ENCODE measurements at places on chromosomes 2 and 18.
A peak's percentile ranks its signal among the peaks of the same experiment; 100 is the strongest.

GRCh38 chr2:69305712-69306392 lies 81.2 kb downstream of the GFPT1 start:
- no peak for DNase-seq

GRCh38 chr2:37654932-37655841 lies 16.3 kb downstream of the CDC42EP3 start:
- peak; percentile 55 for DNase-seq

DNA sequence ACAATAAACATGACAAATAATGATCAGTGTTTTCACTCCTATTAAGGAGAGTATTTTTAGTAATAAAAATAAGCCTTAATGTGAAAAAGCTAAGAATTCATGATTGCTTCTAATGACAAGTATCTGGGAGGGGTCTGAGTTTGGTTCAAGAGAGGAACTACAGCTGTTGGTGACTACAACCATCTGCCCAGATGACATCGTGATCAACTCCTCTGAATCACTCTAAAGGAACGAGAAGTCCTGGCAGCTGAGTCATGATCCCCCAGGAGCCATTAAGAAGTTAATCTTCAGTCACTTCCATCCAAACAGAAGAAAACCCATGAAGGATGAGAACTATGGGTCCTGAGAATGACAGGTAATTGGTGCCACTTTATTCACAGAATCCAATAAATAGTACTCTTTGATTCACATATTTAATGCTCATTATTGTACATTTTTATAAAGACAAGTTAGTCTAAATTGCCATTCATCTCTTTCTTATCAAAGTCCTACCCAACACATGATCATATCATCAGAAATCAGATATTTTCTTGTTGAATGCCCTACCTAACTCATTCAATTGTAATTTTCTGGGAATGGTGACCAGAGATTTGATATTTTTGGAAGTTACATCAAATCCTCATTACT lies 6.8 kb downstream of the TFPI start:
- DNase-seq: peak; percentile 97

GRCh38 chr2:240301256-240301795 lies 134.1 kb upstream of the GPC1 start:
- DNase-seq: no peak

DNA sequence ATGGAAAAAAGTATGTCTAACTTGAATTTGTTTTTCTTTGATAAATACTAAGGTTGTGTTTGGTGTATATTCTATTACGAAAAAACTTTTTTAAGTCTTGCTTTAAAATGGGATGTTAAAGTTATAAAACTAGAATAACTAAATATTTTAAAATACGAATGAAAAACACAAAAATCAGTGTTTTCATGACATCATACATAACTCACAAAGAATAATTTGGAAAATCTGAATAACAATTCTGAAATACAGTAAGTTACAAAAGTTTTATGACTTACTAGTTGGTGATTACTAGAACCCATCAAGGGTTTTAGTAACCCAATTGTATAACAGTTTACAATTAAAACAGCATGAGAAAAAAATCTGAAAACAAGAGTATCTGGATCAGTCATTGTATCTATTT lies 61.2 kb downstream of the PIGN start:
- no peak for DNase-seq

DNA sequence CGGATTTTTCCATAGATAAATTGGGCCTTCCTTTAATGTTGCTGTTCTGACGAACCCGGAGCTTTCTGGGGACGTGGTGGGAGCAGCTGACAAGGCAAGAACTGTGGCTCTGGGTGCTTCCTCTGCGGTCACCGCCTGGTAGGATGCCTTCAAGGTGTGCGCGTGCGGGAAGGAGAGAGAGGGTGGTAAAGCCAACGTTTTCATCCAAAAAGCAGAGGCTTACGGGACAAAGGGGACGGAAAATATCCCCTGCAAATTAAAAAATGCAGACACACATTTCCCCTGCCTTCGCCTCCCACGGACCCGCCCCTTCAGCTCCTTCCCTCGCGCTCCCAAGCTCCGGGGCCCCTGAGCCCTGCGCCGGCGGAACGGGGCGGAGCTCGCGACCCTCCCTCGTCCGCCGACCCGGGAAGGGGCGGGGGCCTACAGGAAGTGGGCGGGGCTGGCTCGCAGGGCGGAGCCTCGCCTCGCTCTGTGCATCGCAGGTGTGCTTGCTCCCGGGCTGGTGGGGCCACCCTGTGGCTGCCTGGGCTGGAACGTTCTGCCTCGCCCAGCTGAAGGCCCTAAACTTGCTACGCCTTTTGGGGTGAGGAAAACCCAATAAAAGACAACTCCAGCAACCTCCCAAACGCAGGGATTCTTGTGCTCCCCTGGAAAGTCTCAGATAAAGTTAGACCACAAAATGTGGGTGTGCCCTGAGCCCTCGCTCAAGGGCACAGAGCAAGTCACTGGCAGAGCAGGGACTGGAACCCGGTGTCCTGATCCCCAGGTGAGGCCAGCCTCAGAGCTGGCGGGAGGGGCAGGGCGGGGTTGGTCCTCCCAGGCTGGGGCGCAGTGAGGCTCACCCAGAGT lies 25.4 kb upstream of the SLC66A3 start:
- peak; percentile 35 for DNase-seq

GRCh38 chr2:232088771-232089170 lies 127.3 kb downstream of the DIS3L2 start:
- DNase-seq: no peak

- no peak for DNase-seq
Measured at GRCh38 chr2:196475611-196476010, 163.9 kb upstream of the CCDC150 start.

DNA sequence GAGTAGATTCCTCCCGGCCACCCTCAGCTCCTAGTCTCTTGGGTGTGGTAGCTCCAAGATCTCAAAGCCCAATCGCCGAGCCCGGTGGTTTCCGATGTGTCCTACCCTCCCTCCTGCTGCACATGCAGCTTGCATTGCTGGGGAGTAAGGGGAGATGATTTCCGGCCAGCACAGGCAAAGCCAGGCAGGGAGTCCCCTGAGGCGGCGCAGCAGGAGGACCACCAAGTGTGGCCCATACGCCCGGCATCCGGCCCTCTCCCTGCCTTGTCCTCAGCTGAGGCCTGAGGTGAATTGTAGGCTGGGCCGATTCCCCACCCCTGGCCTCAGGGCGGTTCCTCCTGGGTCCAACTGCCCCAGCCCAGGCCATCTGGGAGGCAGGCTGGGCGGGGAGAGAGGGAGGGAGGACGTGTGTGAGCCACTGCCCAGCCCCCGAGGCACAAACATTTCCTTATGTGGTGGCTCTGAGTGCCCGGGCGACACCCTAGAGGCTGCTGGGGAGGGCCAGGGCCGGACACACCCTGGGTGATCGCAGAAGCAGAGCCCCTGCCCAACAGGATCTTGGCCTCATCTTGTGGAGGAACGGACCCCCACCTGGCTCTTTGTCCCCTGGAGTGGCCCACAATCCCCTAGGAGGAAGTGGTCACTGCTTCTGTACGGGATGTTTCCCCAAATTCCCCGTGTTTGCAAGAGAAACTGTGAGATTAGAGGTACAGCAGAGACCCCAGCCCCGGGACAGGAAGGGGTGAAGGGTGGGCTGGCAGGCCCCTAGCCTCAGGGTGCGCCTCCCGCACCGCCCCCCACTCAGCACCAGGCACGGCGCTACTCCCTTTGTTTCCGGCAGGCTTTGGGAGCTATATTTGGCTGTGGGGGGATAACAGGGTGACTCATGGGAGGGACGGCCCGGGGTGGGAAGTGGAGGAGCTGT lies 41.9 kb upstream of the PTMA start:
- DNase-seq: peak; percentile 96

- DNase-seq: no peak
Measured at GRCh38 chr18:46461993-46462392, 195.0 kb downstream of the LOXHD1 start.

DNA sequence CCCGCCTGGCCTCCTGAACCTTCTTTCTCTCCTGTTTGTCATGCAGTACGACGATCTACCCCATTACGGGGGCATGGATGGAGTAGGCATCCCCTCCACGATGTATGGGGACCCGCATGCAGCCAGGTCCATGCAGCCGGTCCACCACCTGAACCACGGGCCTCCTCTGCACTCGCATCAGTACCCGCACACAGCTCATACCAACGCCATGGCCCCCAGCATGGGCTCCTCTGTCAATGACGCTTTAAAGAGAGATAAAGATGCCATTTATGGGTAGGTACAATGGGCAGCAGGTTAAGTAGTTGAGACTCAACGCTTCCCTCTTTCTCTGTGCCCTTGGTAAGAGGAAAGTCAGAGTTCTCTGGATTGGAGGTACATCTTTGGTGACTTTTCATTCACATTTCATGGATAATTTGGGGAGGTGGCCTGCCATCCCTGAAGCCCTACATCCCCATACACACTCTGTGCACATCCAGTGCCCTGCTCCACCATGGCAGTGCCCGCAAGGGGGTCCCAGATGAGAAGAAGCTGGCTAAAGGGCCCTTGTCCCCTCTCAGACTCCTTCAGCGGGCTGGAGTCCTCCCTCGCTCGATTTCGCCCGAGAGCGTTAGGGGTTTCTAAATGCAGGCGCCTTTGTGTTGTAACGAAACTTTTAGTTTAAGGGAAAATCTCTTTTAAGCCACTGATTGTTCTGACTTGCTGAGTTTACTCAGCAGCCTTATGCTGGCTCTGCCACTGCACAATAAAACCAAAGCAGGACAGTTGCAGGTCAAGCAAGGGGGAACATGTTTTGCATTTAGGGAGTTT lies 3.0 kb downstream of the MEIS1 start:
- DNase-seq: peak; percentile 58

- no peak for DNase-seq
Measured at GRCh38 chr2:224970311-224970710, 72.0 kb downstream of the DOCK10 start.

- DNase-seq: no peak
Measured at GRCh38 chr18:8235894-8236293, 373.3 kb upstream of the RAB12 start.

GRCh38 chr2:198700319-198700718 lies 757.4 kb downstream of the SATB2 start:
- no peak for DNase-seq

DNA sequence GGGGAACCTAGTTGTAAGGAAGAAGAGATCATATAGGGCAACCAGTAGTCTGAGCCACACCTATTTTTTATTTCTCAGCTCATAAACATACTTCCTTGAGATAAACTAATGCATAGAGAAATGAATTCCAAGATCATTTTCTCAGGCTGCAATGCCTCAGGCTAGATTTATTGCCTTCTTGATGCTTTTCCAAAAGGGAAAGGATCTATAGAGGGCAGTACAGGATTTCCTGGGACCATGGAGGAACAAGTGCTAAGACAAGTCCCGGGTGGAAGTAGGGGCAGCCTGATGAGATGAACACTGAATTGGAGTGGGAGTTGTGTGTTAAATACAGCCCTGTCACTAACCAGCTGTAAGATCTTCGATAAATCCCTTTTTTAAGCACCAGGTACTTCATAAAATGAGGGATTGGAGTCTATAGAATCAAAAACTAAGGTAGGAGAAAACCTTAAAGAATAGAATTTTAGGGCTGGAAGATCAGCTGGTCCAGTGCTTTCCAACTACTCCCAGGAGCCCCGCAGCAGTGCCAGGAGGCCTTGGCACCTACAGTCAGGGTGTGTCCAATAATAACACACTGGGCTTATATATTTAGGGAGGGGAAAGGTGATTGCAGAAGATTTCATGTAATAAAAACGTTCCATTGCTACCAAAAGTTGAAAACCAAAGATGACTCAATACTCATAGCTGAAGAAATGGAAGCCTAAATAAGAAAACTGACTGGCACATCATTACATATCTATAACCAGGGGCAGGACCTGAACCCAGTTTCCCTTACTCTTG lies 58.1 kb downstream of the SERTAD2 start:
- DNase-seq: peak; percentile 42

- DNase-seq: peak; percentile 81
Measured at GRCh38 chr2:149483004-149483605, 104.5 kb downstream of the MMADHC start.

GRCh38 chr2:45748239-45748638 lies 96.8 kb downstream of the PRKCE start:
- DNase-seq: no peak

- DNase-seq: peak; percentile 75
Measured at GRCh38 chr18:45014047-45014501, 333.4 kb downstream of the SETBP1 start.

DNA sequence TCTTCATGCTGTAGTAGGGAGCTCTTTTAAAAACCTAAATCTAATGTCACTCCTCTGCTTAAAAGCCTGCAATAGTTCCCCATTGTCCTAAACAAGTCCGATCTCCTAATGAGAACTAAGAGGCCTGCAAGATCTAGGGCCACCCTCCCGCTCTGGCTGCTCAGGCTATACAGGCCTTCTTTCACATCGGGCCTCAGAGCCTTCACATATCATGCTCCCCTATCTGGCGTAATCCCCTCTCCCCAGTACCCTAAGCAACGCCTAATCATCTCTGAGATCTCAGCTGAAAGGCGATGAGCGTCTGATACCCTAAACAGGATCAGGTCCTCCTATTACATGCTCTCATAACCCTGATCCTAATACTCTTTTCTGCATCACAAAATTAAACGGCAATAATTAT lies 1.9 kb downstream of the MAP4K3 start:
- peak; percentile 58 for DNase-seq

DNA sequence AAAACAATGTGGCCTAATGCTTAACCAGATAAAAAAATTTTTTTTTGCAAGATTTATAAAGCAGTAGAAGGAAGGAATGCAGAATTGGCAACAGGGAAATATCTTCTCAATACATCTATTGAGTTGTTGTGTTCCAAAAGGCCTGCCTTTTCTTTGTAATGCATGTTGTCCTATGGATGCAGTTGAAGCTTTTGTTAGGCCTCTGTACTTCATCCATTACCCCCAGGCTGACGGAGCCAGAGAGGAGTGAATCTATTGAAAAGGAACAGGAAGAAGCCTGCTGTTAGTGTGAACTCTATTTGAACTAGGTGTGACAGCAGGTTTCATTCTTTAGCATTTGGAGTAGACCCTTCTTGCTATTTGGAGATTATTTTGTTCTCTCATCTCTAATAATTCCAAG lies 56.5 kb downstream of the MTX2 start:
- DNase-seq: no peak

DNA sequence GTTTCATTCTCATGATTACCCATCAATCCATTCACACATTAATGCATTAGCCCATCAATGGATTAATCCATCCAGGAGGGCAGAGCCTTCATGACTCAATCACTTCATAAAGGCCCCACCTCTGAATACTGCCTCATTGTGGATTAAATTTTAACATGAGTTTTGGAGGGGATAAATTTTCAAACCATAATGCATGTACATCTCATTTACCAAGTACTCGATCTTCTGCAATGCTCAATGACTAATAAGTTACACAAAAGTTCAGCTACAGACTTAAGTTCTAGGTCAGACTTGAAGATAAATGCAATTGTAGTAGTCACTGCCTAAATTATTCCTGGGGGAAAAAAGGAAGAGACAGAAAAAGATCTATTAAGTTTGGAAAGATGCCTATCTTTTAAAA lies 120.0 kb upstream of the OSR1 start:
- no peak for DNase-seq

GRCh38 chr2:98901702-98902101 lies 34.3 kb downstream of the CRACDL start:
- no peak for DNase-seq

- DNase-seq: no peak
Measured at GRCh38 chr18:78309924-78310323, 669.7 kb upstream of the SALL3 start.
